ENCODE measurements at places on chromosomes 3 and 15.

- no peak for DNase-seq
Measured at GRCh38 chr3:73762855-73763254, 138.1 kb upstream of the PDZRN3 start.

DNA sequence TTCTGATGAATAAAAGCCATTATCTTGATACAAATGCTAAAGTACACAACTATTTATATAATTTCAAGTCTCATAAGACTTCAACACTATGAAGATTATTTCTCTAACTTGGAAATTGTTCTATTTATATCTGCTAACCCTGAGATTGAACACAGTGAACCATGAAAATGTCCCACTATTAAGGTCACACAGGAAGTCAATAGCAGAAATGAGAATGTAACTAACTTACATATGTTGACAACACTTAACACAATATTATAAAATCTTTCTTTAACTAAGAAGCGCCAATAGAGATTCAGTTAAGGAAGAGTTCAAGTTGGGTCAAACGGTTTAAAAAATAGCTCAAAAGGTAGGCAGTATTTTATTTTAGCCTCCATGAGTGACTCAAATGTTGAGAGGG, 551.8 kb upstream of the CBLB start:
- DNase-seq, result no peak

- DNase-seq, result no peak
Measured at GRCh38 chr15:54387799-54388198, 409.6 kb downstream of the UNC13C start.

DNA sequence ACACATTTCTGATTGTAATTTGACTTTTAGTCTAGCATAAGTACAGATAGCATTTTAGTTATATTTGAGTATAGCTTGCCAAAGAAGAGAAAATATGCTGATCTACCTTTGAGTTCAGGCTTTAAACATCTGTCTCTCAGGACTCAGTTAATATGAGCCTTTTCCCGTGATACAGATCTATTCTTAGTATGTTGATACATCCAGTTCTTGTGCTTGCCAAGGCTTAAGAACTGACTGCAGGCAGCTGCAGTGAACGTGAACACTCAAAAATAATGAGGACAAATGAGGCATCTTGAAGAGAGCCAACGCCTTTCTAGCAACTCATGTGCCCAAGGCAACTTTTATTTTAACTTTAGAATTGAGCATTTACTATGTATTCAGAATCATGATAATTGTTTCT, 325.5 kb downstream of the SI start:
- DNase-seq, result no peak

DNA sequence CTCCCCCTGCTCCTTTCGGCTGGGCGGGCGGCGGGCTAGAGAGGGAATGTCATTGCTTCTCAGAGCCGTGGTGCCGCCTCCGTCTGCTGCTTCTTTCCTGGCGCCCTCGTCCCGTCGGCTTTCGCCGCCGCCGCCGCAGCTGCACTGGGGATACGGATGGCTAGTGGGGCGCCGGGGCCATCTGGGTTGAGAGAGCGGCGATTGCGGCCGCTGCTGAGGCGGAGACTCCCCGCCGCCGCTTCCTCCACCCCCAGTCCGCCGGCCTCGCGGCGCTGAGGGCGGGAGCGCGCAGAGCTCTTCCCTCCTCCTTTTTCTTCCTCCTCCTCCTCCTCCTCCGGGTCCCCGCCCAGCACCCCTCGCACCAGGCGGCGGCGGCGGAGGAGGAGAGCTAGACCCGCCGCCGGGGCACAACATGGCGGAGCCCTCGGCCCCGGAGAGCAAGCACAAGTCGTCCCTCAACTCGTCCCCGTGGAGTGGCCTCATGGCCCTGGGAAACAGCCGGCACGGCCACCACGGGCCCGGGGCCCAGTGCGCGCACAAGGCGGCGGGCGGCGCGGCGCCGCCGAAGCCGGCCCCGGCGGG, at the start of gene STT3B:
TSS of gene STT3B (plus strand) at position 339 of the 582 bp plus-strand sequence. CDS start at position 413, 74 bp downstream.
- DNase-seq, result peak; percentile 93

GRCh38 chr3:69199942-69200341, 77.5 kb upstream of the LMOD3 start:
- no peak for DNase-seq

DNA sequence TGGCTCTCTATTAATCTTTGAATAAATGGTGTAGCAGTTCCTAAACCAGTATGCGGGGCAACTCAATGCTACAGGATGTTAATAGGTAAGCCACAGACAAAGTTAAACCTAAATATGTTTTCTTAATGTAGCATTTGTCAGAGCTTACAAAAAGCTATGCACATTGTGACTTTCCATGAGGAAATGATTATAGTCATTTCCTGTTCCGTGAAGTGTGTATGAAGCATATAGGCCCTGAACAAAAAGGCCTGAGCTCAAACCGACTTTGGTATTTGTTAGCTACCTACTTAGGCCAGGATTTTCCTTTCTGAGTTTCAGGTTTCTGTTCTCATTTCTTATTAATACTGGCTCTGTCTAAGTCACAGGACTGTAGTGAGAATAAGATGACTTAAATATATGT, 14.2 kb downstream of the ZNF80 start:
- DNase-seq, result no peak

DNA sequence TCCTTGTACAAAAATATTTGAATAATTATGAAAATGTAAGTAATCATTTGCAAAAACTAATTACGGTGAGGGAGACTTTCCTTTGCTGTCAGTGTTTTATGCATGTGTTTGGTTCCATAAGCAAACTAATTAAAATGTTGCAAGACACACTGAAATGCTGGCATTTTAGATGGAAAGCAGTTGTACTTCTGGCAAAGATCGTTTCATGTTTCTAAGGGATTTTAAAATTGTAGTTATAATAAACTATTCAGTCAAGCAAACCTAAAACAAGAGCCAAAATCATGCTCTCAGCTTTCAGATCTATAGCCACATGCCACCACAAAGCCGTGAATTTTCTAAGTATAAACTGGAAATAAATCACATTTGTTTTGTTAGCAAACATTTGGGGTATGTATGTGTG, 240.1 kb upstream of the ZNF385D start:
- no peak for DNase-seq

DNA sequence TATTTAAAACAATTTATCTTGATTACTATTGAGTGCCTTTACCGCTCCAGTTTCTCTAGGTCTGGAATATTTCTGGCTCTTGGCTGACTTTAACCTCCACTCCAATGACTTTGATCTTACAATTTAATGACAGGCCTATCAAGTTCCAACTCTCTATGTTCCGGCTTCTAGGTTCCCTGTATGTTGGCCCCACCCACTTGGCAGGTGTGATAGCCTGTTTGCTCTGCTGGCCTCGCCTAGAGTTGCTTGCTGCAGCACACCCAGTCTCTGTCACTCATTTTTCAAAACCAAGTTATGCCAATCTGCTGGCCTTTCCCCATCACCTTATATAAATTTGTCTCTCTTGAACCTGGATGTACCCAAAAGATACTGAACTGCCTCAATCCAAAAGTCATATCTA, 428.0 kb downstream of the ROBO1 start:
- no peak for DNase-seq

DNA sequence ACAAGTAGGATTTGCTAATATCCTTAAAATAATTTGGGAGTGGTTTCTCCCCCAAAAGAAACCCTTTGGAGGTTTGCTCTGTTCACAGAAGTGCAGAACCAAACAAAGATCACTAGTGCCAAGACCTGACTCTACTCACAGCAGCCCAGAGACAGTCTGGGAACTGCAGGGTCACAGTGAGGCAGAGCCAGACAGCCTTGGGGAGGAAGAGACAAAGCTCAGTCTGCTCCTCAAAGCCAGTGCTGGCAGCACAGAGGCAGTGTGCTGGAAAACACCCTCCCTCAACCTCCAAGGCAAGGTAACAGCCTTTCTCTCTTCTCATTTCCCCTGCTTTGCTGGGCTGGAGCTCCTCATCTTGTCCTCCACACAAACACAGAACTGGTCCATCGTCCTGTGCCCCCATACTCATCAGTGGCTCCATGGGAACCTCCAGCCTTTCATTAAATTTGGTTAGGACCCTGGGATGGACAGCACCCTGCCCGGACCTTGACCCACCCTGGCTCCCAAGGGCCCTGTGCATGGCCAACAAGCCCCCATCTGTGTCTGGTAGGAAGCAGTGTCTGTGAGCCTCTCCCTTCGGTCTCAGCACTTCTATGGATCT, 12.6 kb downstream of the RAB6B start:
- no peak for DNase-seq

- no peak for DNase-seq
Measured at GRCh38 chr15:29914511-29914926, 92.3 kb upstream of the TJP1 start.

DNA sequence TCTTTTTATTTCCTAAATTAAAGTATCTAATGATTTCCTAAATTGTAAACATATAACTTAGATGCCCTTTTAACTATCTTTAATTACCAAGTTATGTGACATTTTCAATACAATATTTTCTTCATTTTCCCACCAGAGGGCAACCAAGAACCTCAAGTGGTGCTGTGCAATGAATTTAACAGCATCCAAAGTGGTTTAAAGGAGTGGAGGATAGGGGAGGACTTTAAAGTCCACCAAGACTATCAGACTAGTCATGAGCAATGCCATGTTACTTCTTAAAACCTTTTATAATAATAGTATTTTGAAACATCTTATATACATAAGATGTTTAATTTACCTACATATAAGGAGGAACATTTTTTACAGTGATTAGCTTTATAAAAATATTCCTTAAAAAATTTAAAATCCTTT, 74.4 kb downstream of the DLG1 start:
- DNase-seq, result no peak

DNA sequence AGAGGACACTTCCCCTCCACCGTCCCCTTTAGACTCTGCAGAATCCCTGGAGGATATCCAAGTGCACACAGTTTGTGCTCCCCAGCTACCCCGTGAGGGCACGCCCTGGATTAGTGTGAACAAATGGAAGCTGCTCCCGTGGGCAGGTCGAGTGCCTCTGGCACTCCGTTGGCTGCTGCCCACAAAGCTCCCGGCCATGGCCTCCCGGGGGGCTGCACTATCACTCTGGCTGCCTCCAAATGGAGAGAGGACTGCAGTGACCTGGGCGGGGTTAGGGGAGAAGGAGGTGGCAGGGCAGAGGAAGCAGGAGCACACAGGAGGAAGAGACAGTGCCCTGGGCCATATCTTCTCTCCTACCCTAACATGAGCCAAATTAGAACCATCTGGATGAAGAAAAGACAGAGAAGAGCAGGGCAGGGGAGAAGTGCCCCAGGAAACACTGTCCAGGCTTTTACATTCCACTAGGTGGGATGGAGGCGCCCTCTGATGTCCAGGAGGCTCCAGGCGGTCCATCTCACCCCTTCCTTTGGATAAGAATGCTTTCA, 29.4 kb upstream of the ACAD9 start:
- DNase-seq, result no peak

DNA sequence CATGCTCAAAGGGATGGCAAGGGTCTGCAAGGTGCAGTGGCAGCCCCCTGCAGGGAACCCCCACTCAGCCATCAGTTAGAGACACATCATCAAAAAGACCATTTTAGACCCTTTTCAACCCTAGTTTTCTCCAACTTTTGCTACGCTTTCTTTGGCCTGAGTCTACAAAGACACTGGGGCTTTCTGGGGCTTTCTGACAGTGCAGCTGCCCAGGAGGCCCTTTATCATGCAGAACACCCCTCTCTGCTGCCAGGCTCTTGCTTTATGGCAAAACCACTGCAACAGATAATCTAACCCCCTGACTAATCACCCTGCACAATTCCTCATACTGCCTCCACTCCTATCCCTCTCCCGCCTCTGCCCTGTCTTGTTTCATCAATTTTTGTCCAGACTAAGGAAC, 2.4 kb downstream of the NMNAT3 start:
- DNase-seq, result no peak

GRCh38 chr3:27643355-27643754, 78.8 kb downstream of the EOMES start:
- DNase-seq, result no peak

DNA sequence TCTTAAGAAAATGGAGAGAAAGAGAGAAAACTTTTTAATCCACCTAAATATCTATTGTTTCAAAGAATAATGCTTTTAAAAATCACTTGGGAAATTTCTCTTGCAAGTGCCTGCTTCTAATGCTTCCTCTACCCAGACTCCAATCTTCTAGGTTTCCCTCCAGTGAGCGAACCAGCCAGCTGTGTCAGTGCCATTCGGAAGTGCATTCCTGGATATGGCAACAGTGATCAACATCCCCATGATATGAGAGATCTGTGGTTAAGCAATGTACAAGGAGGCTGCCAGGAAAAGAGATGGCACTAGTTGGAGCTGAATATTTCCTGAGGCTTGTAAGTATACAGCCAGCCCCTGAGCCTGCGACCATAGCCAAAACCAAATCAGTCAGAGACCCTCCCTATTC, 53.3 kb upstream of the KCNMB2 start:
- DNase-seq, result no peak

GRCh38 chr15:43484455-43484854, 8.5 kb downstream of the TP53BP1 start:
- no peak for DNase-seq

DNA sequence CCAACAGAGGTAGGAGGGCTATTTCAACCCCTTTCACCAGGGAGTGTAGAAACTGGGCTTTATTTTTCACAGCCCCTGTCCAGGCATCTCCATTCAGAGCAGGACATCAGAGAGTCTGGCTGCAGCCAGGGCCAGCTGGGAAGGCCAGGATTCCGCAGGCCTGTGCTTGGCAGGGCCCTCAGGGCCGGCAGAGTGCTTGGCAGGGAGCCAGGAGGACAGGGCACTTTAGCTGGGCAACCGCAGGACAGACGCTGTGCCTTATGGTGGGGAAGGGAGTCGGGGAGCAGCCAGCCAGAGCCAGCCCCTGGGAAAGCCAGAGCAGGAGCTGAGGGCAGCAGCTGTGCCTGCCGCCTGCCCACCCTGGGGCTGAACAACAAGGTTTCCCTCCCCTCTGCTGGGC, 34.5 kb upstream of the IQCF6 start:
- DNase-seq, result no peak

DNA sequence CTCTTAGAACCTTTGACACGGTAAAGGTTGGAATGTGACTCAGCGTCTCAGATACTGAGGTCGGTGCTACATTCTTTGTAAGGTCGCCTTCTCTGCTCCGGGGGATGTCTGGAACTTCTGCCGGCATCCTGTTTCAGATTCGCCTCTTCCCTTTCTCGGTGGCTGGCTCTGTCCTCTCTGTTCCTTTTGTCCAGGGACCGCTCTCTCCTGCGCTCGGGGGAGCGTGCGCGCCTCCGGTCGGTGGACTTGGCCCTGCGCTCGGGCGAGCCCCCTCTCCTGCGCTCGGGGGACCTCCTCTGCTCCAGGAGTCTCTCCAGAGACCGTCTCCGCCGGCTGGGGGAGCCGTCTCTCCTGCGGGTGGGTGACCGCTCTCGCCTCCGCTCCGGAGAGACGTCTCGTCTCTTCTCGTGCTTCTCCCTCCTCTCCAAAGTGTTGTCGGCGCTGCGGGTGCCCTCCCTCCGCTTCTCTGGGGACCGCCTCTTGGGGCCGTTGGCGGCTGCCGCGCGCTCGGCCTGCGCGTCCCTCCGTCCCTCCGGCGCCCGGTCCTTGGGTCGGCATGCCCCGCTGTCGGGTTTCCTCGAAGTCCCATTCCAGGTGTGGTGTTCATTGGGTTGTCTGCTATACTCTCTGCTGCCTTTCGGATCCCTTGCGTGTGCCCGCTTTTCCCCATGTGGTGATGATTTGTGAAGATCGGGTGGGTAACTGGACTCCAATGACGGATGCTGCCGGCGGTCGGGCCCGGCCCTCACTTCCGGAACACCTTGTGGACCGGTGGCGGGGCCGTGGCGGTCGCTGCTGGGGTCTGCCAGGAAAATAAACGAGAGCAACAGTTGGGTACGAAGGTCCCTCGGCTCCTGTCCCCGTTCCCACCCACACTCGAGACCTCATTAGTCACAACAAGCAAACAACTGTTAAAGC, 668.8 kb upstream of the ADAMTS9 start:
- no peak for DNase-seq

GRCh38 chr15:51675234-51675633, 6.1 kb upstream of the SCG3 start:
- no peak for DNase-seq

All from GDM1 (cell line).